ENCODE measurements at places on chromosomes 16 and 17.

GRCh38 chr17:81398832-81399411 lies 3.7 kb downstream of the BAHCC1 start:
- DNase-seq = no peak

DNA sequence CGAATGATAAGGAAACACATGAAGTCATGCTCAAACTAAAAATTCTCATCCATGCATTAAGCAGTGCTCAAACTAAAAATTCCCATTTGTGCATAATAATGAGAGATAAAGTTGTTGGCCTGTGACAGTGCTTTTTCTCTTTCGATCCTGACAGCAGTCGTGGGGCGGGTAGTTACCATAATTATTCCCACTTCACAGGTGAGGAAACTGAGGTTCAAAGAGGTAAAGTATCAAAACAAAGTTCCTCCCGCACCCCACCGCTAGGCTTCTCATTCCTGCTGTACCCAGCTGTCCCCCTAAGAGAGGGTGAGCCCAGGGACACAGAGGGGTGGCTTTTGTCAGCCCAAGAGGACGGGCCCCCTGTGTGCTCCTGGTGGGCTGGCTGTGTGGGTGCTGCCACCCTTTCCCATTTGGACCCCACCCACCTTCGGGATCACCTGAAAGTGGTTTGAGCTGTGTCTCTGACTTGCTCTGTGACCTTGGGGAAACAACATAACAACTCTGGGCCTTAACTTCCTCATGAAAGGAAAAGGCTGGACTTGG lies 92.6 kb downstream of the CLEC16A start:
- DNase-seq = peak; percentile 59

- DNase-seq = peak; percentile 91
Measured at GRCh38 chr17:64028874-64029464, 8.5 kb upstream of the ICAM2 start.

GRCh38 chr16:28556914-28557320 lies 3.2 kb downstream of the SGF29 start:
- DNase-seq = no peak

- no peak for DNase-seq
Measured at GRCh38 chr17:73909186-73909585, 264.9 kb upstream of the SDK2 start.

- no peak for DNase-seq
Measured at GRCh38 chr17:57976594-57976993, 11.5 kb downstream of the VEZF1 start.

- DNase-seq = no peak
Measured at GRCh38 chr16:10972819-10973464, 28.6 kb downstream of the CLEC16A start.

GRCh38 chr16:11949527-11949926 lies 7.7 kb upstream of the NPIPB2 start:
- DNase-seq = no peak

DNA sequence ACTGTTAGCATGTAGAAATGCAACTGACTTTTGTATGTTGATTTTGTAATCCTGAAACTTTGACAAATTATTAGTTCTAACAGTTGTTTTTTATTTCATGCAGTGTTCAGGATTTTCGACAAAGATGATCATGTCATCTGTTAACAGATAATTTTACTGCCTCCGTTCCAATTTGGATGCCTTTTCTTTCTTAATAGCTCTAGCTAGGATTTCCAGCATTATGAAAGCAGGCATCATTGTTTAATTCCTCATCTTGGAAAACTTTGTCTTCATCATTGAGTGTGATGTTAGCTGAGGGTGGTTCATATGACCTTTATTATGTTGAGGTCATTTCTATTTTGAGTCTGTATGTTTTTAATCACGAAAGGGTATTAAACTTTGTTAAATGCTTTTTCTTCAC lies 31.9 kb downstream of the RMI2 start:
- no peak for DNase-seq

- DNase-seq = no peak
Measured at GRCh38 chr16:69417520-69418199, 6.8 kb upstream of the CYB5B start.

DNA sequence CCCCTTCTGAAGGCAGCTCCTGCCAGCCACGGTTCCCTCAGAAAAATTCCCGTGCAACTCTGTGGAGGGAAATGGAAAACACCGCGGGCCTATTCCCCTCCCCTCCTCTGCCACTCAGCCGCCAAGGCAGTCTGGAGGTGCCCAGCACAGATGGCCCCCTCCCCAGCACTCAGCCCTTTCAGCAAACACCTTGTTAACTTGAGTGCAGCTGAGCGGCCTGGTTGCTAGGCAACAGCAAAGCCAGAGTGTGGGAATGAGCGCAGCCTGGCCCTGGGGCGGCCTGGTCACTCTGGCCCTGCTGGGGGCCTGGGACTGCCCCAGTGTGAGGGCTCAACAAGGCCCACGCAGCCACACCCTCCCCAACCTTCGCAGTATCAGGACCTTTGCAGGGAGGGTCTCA lies 32.8 kb downstream of the CACNA1G start:
- DNase-seq = no peak

DNA sequence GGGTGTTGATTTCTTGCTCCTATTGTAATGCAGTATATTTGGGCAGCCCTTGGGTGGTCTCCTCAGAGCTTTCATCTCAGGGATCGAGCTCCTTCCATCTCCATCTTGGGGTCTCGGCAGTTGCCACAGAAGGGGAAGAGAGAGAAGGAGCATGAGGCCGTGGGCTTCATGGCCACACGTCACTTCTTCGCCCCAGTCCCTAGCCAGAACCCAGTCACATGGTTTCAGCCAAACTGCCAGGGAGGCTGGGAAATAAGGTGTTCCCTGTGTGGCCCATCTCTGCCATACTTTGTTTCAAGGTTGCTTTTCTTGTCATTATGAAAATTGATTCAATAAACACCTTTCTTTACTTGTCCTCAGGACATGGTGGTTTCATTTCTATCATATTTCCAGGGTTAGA lies 68.4 kb upstream of the NKD1 start:
- peak; percentile 19 for DNase-seq

- DNase-seq = no peak
Measured at GRCh38 chr16:20844054-20844453, 37.7 kb downstream of the REXO5 start.

DNA sequence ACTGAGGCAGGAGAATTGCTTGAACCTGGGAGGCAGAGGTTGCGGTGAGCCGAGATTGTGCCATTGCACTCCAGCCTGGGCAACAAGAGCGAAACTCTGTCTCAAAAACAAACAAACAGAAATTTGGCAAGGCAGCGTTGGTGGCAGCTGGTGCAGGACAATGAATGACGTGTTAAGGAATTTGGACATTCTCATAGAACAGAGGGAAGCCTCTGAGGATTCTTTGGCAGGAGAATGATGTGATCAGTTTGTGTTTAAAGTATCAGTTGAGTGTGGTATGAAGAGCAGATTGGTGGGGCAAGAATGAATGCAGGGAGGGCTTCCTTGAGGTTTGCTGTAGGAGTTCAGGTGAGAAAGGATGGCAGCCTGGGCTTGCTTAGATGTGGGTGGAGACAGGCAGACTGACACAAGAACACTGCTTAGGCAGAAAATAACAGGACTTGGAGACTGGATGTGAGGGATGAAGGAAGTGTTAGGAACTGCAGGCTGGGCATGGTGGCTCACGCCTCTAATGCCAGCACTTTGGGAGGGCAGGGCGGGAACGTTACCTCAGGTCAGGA lies 4.8 kb downstream of the CYB5D2 start:
- no peak for DNase-seq

GRCh38 chr16:25109643-25110042 lies 1.9 kb upstream of the LCMT1 start:
- no peak for DNase-seq

- no peak for DNase-seq
Measured at GRCh38 chr17:17745476-17746455, 64.5 kb downstream of the RAI1 start.

GRCh38 chr17:69712801-69713311 lies 298.4 kb downstream of the MAP2K6 start:
- DNase-seq = no peak

GRCh38 chr16:27326738-27327585 lies 13.2 kb downstream of the IL4R start:
- DNase-seq = peak; percentile 69

DNA sequence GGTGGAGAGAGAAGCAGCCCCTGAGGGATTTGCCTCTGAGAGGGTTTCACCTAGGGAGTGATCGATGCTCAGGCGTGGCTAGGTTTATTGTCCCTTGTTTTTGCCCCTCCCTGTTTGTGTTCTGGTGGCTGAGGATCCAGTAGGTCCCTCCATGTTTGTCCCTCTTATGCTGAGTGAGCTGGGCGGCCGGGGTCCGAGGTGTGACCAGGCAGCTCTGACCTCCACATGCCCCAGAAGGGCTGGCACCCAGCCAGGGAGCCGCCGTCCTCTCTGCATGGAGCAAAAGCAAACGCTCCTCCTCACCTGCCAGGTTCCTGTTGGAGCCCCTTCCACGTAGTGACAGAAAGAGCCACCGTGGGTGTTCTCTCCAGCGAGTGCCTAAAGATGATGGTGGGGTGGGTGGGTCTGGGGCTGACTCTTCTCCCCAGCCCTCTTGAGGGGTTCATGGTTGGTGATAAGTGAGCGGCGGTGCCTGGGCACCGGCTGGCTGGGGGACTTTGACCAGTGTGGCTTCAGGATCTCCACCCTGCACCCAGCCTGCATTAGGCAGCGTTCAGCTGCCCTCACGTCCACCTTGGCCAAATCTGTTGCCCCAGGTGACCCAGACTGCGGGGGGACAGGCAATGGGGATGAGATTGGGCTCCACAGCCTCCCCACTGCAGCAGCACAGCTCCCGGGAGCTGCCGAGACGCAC lies 14.1 kb upstream of the NUDT16L1 start:
- DNase-seq = no peak

GRCh38 chr17:70053241-70054234 lies 21.5 kb upstream of the KCNJ16 start:
- DNase-seq = no peak

GRCh38 chr17:1551741-1552140 lies 10.9 kb downstream of the PITPNA start:
- DNase-seq = no peak

DNA sequence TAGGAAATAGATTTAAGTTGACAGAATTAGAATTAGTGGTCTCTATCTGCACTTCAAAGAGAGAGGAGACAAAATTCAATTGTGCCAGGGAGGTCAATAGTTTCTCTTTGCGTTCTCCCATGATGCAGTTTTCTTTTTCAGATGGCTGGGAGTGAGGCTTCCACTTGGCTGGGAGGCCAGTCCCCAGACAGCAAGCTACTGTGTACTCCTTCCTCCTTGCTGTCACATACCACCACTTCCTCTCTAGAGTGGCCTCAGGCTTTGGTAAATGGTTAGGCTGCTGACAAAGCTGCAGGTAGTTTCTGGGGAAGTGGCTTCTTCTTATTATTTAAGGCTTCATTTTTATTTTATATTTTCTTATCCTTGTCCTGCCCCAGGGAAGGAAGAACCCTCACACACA lies 106.2 kb upstream of the HS3ST4 start:
- DNase-seq = no peak

DNA sequence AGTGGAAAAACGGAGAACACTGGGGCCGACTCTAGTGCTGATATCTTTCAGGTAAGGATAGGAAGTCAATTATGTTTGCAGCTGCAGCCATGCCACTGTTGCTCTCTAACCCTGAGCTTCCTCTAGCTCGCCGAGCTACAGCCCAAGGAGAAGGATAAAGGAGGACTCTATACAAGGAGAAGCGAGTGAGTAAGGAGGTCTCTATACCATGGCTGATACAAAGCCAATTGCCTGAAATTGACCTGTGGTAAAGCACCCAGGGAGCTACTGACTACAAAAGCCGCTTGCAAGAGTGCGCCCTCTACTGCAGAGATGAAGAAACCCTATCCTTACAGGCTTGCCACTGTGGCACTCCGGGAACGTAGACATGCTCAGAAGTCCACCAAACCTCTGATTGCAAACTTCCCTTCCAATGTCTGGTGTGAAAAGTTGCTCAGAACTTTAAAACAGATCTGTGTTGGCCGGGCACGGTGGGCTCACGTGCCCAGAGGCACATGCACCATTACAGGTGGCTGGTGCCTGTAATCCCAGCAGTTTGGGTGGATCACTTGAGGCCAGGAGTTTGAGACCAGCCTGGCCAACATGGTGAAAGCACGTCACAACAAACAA lies 10.8 kb upstream of the SLC46A1 start:
- peak; percentile 77 for DNase-seq

- peak; percentile 86 for DNase-seq
Measured at GRCh38 chr16:11354733-11355574, 9.7 kb downstream of the RMI2 start.

- no peak for DNase-seq
Measured at GRCh38 chr17:76544546-76545365, 4.9 kb downstream of the PRCD start.

GRCh38 chr16:14354561-14355351 lies 275.3 kb downstream of the PARN start:
- DNase-seq = no peak

DNA sequence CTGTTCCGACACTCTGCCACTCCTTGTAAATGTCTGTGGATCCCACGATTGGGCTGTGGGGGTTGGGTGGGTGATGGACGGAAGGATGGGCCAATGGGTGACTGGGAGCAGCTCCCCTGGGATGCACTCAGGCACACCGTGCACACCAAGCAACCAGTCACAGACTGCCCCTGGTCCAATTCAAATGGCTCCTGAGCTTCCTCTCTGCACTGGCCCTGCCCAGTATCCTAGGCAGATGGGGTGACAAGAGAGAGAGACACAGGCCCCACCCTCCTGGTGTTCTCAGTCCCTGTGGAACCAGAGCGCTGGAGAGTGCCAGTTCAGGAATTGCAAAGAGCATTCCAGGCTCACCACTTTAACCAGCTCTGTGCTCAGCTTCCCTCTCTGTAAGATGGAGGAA lies 32.8 kb downstream of the BEAN1 start:
- no peak for DNase-seq

- DNase-seq = no peak
Measured at GRCh38 chr17:42493319-42493718, 34.6 kb downstream of the ATP6V0A1 start.

DNA sequence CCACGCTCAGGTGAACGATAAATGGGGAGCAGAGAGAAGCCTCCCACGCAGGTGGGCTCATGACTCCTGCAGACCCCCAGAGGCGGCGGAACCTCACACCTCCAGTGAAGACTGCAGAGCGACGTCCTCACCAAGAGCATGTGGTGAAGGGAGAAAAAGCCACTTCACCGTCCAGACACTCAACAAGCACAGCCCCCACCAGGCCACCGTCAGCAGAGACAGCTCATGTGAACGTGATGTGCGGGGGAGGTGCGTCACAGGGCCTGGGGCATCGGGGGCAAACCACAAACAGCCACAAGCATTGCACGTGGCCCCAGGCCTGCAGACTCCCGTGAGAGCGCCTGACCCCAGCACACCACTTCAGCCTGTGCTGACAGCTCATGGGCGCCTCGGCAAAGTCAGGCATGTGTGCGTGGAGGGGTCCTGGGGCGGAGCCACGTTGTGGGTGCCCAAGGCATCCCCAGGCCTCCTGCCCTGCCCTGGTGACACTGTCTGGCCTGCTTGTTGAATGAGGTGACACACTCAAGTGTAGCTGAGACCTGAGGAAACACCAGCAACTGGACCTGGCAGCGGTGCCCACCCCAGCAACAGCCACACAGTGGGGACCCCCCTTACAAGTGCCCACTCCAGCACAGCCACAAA lies 19.0 kb downstream of the LMF1 start:
- DNase-seq = no peak

DNA sequence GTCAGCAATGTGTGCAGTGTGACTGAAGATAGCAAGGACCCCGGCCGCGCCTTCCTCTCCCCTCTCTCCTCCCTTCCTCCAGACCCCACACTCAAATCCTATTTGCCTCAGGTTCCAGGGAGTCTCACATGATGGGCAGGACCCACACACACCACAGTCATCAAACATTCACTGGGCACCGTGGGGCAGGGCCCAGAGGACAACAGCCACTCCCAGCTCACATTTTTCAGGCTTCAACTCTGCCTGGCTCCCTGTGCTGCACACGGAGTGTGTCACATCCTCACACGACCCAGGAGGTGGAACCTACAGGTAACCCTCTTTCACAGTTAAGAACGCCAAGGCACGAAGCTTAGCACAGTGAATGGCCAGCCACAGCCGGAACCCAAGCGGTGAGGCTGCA lies 30.5 kb downstream of the PEMT start:
- no peak for DNase-seq
